ENCODE measurements at places on chromosomes 16 and 17.
A peak's percentile ranks its signal among the peaks of the same experiment; 100 is the strongest.

GRCh38 chr16:50598936-50599361 lies 50.8 kb downstream of the NKD1 start:
- DNase-seq = no peak
- H3K27me3 ChIP-seq = peaks cover 10% of the 10 kb centered on the region
- no peaks in the 10 kb centered on the region for H3K36me3 ChIP-seq
- no peak overlapping the region for H3K4me3 ChIP-seq
- H3K4me1 ChIP-seq = peaks cover 3% of the 10 kb centered on the region

DNA sequence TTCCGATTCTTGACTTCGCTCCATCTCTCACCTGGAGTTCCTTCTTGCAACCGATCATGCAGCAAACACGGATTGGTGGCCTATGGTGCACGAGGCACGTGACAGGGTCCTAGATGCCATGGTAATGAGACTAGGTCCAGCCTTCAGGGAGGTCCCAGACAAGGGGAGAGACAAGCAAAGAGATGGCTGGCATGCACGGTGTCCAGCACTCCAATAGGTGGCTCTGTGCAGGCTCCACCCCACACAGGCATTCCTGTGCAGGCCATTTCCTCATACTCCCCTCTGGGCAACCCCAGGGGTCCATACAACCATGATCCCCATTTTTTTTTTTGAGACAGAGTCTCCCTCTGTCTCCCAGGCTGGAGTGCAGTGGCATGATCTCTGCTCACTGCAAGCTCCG lies 31.3 kb downstream of the WNT9B start:
- no peaks in the 10 kb centered on the region for H3K36me3 ChIP-seq
- no peak for DNase-seq
- no peaks in the 10 kb centered on the region for H3K4me1 ChIP-seq
- H3K4me3 ChIP-seq = no peak overlapping the region
- no peak overlapping the region for H3K27ac ChIP-seq

DNA sequence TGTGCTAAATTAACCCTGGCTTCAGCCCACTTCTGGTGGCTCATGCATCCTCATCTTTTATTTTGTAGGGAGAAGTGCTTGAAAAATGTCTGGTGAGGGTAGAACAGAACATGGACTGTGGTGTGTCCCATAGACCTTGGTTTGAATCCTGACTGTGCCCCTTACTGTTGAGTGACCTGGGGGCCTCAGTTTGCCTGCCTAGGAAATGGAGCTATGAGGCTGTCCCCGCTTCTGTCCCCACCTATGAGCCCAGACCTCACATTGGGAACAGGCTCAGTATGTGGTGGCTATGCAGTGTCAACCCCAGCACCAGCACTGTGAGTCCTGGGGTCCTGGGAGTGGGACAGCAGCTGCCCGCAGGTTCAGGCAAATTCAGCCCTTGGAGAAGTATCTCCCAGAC lies 186.3 kb upstream of the GSE1 start:
- DNase-seq = no peak
- H3K27me3 ChIP-seq = peaks cover 36% of the 10 kb centered on the region

DNA sequence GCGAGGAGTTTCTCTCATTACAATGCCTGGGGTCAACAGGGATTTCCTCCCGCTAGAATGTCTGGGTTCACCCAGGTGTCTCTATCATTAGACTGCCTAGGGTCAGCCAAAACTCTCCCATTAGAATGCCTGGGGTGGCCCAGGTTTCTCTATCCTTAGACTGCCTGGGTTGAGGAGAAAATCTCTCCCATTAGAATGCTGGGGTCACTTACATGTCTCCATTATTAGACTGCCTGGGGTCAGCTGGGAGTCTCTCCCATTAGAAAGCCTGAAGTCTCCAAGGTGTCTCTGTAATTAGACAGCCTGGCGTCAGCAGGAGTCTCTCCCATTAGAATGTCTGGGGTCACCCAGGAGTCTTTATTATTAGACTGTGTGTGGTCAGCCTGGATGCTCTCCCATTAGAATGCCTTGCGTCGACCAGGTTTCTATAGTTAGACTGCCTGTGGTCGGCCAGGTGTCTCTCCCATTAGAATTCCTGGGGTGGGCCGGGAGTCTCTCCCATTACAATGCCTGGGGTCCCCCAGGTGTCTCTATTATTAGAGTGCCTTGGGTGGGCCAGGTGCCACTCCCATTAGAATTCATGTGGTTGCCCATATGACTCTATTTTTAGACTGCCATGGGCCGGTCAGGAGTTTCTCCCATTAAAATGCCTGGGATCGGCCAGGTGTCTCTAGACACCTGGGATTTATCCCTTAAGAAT lies 2272.1 kb downstream of the TP53TG3F start:
- no peak overlapping the region for H3K27ac ChIP-seq
- no peaks in the 10 kb centered on the region for H3K4me1 ChIP-seq
- H3K27me3 ChIP-seq = no peaks in the 10 kb centered on the region
- H3K4me3 ChIP-seq = no peak overlapping the region
- no peaks in the 10 kb centered on the region for H3K36me3 ChIP-seq
- no peak for DNase-seq

GRCh38 chr17:21171309-21171922 lies 42.5 kb downstream of the TMEM11 start:
- no peak overlapping the region for H3K4me3 ChIP-seq
- DNase-seq = no peak
- H3K27ac ChIP-seq = peak overlapping the region; percentile 56
